ENCODE measurements at places on chromosomes 11 and 22. TPM values are rescaled to one million over a fixed set of nuclear protein-coding genes. Genes with fewer than 3 reads are reported as not detected.

DNA sequence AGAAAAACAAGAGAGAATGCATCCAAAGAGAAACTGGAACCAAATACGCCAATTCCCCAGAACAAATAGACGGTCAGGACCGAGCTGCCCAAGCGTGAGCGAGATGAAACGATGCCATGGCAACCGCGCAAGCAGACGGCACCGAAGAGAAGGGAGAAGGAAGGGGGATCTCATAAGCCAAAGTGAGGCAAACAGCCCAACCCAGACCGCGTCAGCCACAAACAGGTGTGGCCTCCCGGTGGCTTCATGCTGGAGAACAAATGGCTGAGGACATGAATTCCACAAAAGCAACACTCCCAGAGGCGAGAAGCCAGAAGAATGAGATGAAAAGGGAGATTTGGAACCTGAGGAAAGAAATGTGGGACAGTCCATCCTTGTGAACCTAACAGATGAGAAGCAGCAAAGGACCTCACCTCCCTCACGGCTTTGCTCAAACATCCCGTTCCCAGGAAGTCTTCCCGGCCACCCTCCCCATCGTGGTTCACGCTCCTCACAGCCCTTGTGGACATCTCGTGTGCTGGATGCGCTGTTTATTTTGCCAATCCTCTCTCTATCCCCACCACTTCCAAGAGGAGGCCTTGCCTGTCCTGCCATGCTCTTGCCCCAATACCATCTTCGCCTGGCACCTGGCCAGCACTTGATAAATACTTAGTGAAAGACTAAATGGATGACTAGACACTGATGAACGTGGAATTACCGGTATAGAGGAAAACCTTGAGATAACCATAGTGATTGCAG lies 89.1 kb upstream of the RTL6 start:
- H3K36me3 ChIP-seq, result no peaks in the 10 kb centered on the region
- no peak overlapping the region for H3K4me3 ChIP-seq
- peaks cover 17% of the 10 kb centered on the region for H3K4me1 ChIP-seq

- no peaks in the 10 kb centered on the region for H3K27me3 ChIP-seq
- no peak overlapping the region for H3K27ac ChIP-seq
- H3K36me3 ChIP-seq, result peaks cover 6% of the 10 kb centered on the region
- no peak for DNase-seq
- H3K4me1 ChIP-seq, result no peaks in the 10 kb centered on the region
Observed at GRCh38 chr11:14480716-14481115, 18.9 kb downstream of the COPB1 start.

DNA sequence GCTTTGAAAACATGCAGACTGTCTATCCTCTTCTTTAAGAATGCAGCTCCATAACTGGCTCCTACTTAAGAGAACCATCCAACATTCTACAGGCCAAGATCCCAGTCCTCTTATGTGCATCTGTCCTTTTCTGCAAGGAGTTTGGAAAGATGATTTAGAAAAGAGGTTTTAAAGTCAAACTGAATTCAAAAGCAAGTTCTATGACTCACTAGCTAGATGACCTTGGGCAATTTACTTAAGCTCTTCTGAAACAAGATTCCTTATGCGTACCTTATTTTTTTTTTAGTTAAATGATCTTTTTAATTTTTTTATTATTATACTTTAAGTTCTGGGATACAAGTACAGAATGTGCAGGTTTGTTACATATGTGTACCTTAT lies 29.2 kb downstream of the GUCY1A2 start:
- peaks cover 28% of the 10 kb centered on the region for H3K4me1 ChIP-seq
- H3K36me3 ChIP-seq, result no peaks in the 10 kb centered on the region
- H3K4me3 ChIP-seq, result no peak overlapping the region
- no peak overlapping the region for H3K27ac ChIP-seq
- no peak for DNase-seq

GRCh38 chr22:36546932-36547331 lies 18.0 kb upstream of the EIF3D start:
- H3K27ac ChIP-seq, result no peak overlapping the region
- no peaks in the 10 kb centered on the region for H3K36me3 ChIP-seq
- H3K4me3 ChIP-seq, result no peak overlapping the region
- peaks cover 16% of the 10 kb centered on the region for H3K4me1 ChIP-seq
- peaks cover 41% of the 10 kb centered on the region for H3K27me3 ChIP-seq

The FZD4 gene
- 4.1 TPM for total RNA-seq

All from neural crest cell (in vitro differentiated cells).